ENCODE measurements at places on chromosomes 2 and 18.
A peak's percentile ranks its signal among the peaks of the same experiment; 100 is the strongest.

DNA sequence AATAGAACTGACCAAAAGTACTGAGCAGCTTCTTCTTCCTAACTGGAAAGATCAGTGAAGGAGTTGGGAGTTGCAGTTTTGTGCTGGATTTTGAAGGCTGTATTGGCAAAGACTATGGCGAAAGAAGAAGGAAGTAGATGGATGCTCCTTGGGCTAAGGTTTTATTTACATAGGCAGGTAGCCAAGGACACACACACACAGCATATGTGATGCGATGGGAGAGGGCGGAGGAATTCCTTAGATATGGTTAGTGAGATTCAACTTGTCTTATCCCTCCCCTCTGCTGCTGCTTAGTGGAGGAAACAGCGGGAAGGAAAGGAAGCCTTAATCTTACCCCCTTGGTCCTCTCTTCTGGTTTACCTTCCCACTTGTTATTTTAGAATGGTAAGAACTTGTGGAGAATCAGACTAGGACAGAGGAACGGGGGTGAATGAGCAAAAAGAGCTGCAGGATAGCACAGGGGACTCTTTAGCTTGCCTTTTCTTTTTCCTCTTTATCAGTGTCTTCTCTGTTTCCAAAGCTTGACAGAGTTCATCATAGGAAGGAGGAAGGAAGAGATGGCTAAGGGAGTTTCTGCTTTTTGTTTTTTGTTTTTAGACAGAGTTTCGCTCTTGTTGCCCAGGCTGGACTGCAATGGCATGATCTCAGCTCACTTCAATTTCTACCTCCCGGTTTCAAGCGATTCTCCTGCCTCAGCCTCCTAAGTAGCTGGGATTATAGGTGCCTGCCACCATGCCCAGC lies 87.9 kb downstream of the OSBPL6 start:
- DNase-seq, result no peak

GRCh38 chr2:60621688-60622429 lies 68.4 kb upstream of the BCL11A start:
- no peak for DNase-seq

GRCh38 chr2:205661281-205661680 lies 21.0 kb upstream of the NRP2 start:
- DNase-seq, result no peak

DNA sequence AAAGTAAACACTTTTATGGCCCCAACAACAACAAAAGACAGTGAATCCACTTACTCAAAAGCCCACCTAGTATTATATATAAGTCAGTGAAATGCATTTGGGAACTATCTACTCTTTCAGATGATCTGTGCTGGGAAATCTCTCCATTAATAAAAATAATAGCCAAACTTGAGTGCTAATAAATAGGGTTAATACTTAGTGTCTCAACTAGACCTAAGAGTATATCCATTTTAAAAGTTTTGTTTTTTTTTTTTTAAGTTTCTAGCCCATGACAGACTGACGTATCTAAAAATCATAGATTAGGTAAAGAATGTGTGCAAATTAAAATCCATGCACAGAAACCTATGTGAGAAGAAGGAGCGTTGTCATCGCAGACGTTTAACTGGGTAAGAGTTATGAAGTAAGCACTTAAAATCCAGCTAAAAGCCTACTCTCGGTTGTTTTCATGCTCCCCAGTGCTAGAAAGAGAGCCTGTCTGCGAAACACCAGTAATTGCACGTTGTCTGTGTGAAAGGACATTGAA lies 83.4 kb upstream of the PELI1 start:
- no peak for DNase-seq

DNA sequence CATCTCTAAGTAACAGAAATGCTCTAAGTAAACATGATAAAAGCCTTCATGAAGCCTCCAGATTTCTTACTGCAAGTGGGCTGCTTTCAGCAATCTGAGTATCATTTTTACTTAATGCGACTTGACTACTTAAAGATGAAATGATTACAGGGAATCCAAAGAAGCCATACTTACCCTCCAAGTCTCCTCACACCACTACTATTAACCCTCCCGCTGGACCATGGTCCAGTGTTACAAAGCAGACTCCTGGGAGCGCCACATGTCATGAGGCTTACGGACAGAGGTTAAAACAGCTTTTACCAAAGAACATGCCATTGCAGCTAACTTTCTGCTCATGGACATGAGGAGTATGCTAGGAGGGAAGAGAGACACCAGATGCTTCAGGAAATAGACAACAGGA lies 46.4 kb downstream of the LPIN2 start:
- DNase-seq, result no peak

DNA sequence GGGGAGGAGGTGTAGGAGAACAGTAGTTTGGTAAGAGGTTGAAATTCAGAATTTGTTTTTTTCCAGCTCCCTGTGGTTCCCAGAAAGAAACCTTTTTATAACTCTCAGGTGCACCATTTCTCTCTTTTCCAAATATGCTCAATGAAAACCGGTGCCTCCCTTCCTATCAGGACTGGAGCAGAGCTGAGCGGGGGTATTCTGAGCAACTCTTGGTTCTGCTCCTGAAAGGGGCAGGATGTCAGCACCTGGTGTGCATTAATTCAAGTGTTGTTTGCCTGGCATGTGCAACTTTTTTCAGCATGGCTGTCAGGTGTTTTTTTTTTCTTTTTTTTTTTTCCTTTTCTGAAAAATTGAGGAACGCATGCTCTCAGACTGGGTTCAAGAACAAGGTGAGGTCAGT lies 74.1 kb downstream of the MAPK4 start:
- DNase-seq, result peak; percentile 57

GRCh38 chr2:198405311-198405710 lies 600.9 kb downstream of the PLCL1 start:
- no peak for DNase-seq
